ENCODE measurements at places on chromosomes 12 and 14. TPM values are rescaled to one million over a fixed set of nuclear protein-coding genes. Genes with fewer than 3 reads are reported as not detected.

- no peaks in the 10 kb centered on the region for H3K27me3 ChIP-seq
- DNase-seq: no peak
- H3K36me3 ChIP-seq: no peaks in the 10 kb centered on the region
- no peak overlapping the region for H3K4me3 ChIP-seq
- H3K27ac ChIP-seq: no peak overlapping the region
These were observed 908.1 kb upstream of the TMEM132C start for GRCh38 chr12:127358888-127359287.

Gene TOMM20L
- total RNA-seq: 0.74 TPM

GRCh38 chr14:29743531-29743930 lies 184.1 kb downstream of the PRKD1 start:
- H3K36me3 ChIP-seq: no peaks in the 10 kb centered on the region
- DNase-seq: no peak
- H3K4me1 ChIP-seq: no peaks in the 10 kb centered on the region
- H3K27ac ChIP-seq: no peak overlapping the region
- no peaks in the 10 kb centered on the region for H3K27me3 ChIP-seq
- no peak overlapping the region for H3K4me3 ChIP-seq

GRCh38 chr12:53739214-53740129 lies 12.2 kb upstream of the CALCOCO1 start:
- H3K36me3 ChIP-seq: no peaks in the 10 kb centered on the region
- H3K27me3 ChIP-seq: peaks cover 60% of the 10 kb centered on the region
- no peak for DNase-seq
- H3K27ac ChIP-seq: no peak overlapping the region
- H3K4me3 ChIP-seq: no peak overlapping the region

Gene AICDA
- total RNA-seq: 0.46 TPM

Gene SLC17A8
- total RNA-seq: 0.43 TPM

Gene RNF212B
- total RNA-seq: not detected

Gene PRICKLE1
- 12.7 TPM for total RNA-seq
